ENCODE measurements at places on chromosomes 7 and 10.

DNA sequence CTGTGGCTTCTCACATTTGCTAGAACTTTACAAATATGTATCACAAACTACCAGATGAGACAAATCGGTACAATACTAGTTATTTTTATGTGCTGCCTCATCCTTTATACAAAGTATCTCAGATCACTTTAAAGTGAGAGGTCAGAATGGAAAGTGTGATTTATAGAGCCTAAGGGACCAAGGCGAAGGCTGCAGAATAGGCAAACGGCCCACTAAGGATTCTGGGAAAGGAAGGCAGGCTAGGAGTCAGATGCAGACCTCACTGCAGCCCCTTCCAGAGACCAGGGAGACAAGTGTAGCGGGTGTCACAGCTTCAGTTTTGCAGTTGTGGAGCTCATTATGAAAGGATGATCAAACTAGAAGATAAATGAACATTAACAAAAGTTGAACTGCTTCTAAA, 190.6 kb downstream of the HIBADH start:
- no peak for DNase-seq

- DNase-seq: no peak
These were observed 142.4 kb downstream of the C1GALT1 start for GRCh38 chr7:7324698-7325097.

- no peak for DNase-seq
These were observed 146.1 kb downstream of the GRK5 start for GRCh38 chr10:119353421-119353820.

DNA sequence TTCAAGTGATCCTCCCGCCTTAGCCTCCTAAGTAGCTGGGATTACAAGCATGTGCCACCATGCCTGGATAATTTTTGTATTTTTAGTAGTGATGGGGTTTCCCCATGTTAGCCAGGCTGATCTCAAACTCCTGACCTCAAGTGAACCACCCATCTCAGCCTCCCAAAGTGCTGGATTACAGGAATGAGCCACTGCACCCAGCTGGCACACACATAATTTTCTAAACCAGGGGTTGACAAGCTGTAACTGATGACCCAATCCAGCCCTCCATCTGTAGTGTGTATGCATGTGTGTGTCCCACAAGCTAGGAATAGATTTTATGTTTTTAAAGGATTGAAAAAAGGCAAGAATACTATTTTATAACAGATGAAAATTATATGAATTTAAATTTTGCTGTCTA, 125.9 kb upstream of the INSYN2A start:
- no peak for DNase-seq

- no peak for DNase-seq
These were observed 71.5 kb upstream of the SMNDC1 start for GRCh38 chr10:110376021-110376766.

- DNase-seq: no peak
These were observed 103.7 kb downstream of the RNF216 start for GRCh38 chr7:5677538-5678294.

- no peak for DNase-seq
These were observed 125.7 kb downstream of the TSPAN12 start for GRCh38 chr7:120732256-120732655.

GRCh38 chr10:97065128-97065527, 120.6 kb downstream of the SLIT1 start:
- DNase-seq: no peak

DNA sequence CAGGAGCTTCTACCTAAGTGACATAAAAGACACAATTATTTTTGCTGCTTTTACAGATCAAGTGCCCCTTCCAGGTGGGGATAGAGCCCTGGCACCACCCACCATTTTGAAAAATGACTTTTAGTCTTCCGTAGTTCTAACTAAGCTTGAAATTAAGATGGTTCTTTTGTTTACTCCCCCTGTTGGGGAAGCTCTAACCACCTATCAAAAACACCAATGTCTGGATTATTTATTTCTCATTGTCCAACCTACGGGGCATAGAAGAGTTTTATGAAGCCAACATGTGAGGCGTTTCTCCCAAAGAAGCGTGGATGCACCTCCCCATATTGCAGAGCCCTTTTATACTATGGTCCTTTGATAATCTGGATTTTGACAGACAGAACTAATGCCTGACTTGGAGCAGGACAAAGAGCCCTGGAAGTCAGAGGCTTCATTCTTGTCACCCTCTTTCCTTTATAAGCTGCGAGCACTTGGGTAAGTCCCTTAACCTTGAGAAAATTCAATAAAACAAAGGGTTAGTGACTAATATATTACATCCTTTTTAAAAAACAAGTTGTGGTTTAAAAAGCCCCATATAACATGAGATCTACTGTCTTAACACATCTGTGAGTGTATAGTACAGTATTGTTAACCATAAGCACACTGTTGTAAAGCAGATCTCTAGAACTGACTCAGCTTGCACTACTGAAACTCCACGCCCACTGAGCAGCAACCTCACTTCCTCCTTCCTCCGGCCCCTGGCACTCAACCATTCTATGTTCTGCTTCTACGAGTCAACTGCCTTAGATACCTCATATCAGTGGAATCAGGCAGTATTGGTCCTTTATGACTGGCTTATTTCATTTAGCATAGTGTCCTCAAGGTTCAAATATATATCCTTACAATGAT, 67.5 kb downstream of the ATXN7L1 start:
- peak; percentile 85 for DNase-seq

DNA sequence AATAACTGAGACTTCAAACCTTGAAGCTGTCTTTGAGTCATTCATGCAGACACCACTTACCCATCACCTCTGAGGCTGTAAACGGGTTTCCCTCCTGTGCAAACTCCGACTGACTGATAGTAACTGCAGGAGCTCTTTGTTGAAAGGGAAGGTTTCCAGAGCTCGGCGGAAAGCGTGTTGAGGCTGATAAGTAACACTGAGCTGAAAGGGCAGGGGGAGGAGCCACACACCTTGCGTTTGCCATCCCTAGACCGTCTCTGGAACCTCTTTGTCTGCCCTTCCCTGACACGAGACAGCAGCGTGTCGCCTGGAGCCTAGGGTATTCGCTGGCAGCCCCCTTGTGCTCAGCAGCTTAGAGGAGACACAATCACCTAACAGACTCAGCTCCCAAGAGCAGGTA, 134.0 kb downstream of the PAXIP1 start:
- no peak for DNase-seq

DNA sequence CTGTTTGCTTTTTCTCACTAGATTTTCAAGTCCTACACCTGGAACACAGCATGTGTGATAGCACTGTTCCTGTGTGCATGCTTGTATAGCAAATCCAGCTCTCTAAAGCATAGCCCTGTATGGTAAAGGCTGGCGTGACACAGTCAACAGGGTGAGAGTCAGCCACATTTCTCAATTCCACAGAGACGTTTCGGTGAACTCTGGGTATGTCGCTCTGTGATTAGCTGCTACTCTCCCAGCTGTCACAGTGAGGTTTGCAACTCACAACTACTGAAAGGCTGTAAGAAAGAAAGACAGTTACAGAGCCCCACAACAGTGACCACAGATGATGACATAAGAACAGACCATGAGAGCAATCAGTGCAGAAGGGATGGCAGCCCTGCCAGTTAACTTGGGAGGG, 170.6 kb upstream of the IMMP2L start:
- DNase-seq: no peak

- DNase-seq: no peak
These were observed 26.2 kb upstream of the CSGALNACT2 start for GRCh38 chr10:43111921-43112607.

GRCh38 chr7:108158776-108159175, 28.6 kb upstream of the LAMB4 start:
- no peak for DNase-seq

DNA sequence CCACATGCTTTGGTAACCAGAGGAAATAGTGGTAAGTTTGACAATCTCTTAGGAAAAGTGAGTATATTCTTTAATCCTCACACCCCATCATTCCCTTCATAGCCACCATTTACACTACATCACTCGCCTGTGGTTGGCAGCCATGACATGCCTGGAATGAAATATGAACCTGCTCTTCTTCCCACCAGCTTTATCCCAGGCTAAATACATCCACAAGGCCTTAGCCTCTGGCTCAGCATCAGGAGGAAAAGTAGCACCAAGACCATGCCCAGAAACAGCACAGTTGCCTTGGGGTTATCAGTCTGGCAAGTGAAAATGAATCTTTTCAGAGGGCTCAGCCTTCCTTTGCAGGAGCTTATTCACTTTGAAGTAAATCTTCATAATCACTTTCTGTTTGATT, 40.3 kb downstream of the SGCE start:
- DNase-seq: no peak

DNA sequence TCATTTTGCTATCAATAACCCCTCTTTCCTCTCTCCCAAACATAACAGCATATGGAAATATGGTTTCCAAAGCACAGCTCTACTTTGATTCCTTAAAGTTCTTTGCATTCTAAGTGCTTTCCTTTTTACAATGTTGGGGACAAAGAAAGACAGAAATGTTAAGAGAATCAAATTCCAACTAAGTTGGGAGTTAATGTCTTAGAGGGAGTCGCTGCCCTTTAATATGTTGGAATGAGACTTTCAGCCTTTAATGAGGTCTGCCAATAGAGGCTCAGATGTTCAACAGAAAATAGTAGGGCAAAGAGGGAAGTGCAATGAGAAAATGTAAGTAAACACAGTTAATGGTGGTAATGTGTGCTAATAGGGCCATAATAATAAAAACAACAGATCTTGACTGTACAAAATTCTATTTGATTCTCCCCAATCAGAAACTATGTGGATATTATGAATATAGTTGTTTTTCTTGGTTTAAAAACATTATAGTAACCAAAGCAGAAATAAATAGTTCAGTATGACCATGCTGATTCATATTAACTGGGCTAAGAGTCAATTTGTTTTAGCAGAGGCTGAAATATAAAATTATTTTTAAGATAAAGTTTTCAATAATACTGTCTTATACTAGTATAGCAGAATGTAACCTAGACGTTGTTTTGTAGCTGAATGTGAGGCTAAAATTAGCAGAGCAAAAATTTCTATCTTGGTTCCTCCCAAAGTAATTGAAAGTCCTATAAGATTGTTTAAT, 10.3 kb downstream of the HYCC1 start:
- DNase-seq: no peak

- DNase-seq: no peak
These were observed 221.5 kb downstream of the INHBA start for GRCh38 chr7:41481353-41481752.

DNA sequence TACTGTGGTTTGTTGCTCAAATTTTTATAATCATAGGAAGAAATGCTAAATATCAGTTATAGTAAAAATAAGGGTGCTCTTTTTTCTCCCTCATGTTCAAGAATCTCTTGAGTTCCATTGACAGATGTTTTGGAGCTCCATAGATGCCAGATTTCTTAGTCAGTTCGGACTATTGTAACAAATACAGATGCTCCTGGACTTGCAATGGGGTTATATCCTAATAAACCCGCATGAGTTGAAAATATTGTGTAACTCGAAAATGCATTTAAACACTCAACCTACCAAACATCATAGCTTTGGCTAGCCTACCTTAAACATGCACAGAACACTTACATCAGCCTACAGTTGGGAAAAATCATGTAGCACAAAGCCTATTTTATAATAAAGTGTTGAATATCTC, 100.7 kb upstream of the CSTF2T start:
- no peak for DNase-seq

- DNase-seq: no peak
These were observed 136.4 kb downstream of the VTI1A start for GRCh38 chr10:112583236-112583939.

- no peak for DNase-seq
These were observed 413 bp downstream of the PANK1 start for GRCh38 chr10:89644691-89644966.

GRCh38 chr7:75835688-75836285, 22.2 kb upstream of the CCL24 start:
- DNase-seq: no peak

DNA sequence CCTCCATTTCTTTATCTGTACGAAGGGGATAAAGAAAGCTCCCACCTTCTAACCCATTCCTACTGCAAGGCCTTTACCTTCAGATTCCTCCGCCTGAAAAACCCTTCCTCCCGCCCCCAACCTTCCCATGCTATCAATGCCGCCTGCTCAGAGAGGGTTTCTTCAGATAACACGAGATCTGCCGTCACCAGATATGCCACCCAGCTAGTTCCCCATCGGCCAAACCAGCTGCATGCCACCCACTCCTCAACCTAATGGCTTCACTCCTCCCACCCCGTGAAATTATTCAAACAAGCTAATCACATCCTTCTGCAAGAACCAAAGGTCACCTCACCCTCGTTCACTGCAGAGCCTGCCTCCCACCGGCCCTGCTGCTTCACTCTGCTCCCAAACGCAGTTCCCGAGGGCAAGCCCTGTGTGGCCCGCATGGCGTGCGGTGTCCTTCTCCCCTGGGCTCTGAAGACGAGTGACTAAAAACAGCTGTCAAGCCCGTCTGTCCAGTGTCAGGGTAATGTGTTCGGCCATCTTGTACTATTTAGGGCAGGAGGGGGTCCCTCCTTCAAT, 46.8 kb upstream of the TMEM213 start:
- no peak for DNase-seq

GRCh38 chr7:137454246-137454724, 110.8 kb upstream of the PTN start:
- DNase-seq: no peak

DNA sequence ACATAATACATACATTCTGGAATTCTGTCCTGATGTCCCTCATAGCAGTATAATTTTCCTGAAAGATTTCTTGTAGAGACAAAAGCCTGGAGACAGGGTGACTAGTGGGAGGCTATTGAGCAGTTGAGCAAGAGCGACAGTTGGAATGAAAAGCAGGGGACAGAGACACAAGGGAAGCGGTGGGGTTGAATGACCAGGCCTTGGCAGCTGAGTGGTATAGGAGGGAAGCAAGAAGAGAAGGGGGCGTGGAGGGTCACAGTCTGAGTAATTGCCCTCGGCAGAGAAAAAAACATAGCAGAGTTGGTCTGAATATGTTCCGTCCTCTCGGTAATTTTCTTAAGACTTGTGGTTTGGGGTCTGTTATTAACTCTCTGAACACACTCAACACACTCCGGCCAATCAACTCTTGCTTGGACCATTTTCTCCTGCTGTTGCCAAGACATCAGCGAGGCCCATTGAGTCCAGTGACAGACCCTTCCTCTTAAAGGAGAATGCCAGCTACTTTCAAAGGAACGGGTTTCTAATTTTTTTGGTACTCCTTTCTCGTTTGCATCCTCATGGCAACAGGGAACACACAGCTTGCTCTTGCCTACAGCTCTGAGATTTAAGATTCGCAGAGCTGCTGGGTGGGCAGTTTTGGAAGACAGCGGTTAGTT, 5.3 kb upstream of the ACTR3B start:
- no peak for DNase-seq

- no peak for DNase-seq
These were observed 101.0 kb upstream of the SHH start for GRCh38 chr7:155913291-155913690.

DNA sequence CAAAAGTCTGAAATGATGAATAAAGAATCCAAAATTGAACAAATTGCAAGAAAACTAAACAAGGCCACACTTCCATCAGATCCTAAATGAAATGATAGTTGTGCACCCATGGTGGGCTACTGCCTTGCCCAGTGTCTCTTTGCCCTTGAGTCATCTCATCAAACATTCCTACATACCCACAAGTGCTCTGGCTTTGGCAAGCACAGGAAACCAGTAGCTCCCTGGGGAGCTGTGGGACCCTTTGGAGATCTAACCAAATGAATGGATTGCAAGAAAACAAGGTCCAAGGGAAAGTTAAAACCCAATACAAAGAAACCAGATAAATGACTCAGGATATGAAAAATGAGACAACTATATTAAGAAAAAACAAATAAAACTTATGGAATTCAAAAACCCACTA, 129.8 kb upstream of the TMEM229A start:
- DNase-seq: no peak

All from stimulated activated CD8-positive, alpha-beta memory T cell treated with anti-CD3 and anti-CD28 coated beads, Interleukin-15, amount 100 ng/mL, for 48 hours (primary cell).